Stimulated activated CD4-positive, alpha-beta T cell treated with anti-CD3 and anti-CD28 coated beads, Interleukin-15, amount 100 ng/mL, for 48 hours (primary cell): ENCODE measurements at places on chromosomes 4 and X.

GRCh38 chr4:138815811-138816210 lies 199.8 kb upstream of the NOCT start:
- no peak for DNase-seq

GRCh38 chrX:135304741-135305140 lies 4.5 kb upstream of the ETDC start:
- no peak for DNase-seq

DNA sequence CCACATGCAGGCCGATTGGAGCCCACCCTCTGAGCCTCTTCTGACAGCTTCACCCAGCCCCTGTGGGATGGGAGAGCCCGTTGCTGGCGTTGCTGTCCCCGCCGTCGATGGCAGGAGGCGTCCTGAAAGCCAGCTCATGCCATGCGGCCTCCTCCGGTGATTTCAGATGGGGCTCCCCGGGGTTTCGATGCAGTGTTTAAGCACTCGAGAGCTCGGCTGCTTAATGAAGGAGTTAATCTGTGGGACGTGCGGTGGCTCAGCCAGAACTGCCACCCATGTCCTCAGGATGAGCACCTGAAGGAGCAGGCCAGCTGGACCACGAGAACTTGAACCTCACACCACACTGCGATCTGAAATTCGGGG lies 95.6 kb downstream of the SORCS2 start:
- no peak for DNase-seq

DNA sequence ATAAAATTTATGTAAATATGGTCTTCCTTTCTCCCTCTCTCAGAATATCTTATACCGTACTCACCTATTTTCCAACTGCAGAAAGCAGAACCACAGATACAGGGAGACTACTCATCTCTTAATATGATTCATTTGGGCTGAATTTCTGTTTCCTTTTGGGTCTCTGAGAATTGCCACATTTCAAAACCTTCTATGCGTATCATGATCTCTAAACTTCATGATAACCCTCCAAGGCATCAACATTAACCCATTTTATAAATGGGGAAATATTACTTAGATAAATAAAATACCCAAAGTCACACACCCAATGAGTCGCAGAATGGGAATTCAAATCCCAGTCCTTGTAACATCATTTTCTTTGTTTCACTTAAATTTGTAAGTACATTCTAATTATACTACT lies 16.6 kb upstream of the PRDM8 start:
- DNase-seq, result no peak

DNA sequence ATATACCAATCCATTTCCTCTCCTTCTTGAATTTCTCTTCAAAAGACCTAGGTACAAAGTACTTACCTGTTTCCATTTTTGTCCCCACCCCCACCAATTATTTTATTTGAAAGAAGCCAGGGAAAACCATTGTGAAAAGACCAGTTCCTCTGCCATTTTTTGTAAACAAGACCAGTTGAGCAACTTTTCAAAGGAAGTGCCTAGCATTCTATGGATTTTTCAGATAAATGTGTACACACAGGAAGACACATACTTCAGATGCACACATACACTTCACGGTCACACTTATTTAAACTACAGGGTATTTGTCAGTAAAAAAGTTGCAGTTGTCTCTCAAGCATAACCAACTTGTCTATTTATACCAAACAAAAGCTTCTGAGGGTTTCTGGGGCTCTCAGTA lies 587.2 kb upstream of the KLHL4 start:
- no peak for DNase-seq

GRCh38 chr4:76035141-76035540 lies 729 bp downstream of the CXCL11 start:
- no peak for DNase-seq

DNA sequence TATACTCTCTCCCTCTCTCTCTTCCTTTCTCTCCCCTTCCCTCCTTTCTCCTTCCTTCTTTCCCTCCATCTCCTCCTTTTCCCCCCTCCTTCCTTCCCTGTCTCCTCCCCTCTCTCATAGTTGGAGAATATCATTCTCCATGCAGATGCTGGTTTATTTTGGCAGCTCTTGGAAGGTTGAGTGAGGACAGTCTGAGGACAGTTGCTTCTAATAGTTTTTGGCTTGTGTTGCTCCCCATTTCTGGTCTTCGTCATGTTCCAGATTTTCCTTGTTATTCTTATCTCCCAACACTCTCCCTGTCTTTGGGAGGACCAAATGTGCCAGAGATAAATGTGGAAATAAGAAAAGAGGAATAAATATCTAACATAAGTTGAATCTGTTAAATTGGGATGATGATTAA lies 263.0 kb downstream of the FRMPD4 start:
- no peak for DNase-seq

GRCh38 chr4:87286970-87287369 lies 35.7 kb downstream of the HSD17B13 start:
- no peak for DNase-seq

DNA sequence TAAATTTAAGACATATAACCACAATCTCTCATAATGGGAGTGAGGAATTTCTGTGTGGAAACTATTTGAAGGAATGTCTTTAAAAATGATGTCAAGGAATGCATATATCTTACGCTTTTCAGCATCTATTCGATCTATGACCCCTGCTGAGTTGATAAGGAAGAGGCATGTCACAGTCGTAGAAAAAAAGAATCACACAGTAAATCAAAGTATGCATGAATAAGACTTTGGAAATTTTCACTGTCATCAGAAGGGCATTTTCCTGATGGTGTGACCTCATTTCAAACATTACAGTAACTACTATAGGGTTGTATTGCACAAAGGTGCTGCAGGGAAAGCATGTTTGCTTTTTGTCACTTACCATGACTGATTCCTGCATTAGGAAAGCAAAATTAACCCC lies 41.5 kb downstream of the REELD1 start:
- DNase-seq, result no peak
